ENCODE measurements at places on chromosomes 1 and 21.

GRCh38 chr1:19208710-19209438, 1.2 kb downstream of the UBR4 start:
- no peak for DNase-seq

- DNase-seq: peak; percentile 99
These were observed 245.3 kb upstream of the RUNX1 start for GRCh38 chr21:35294231-35294898.

GRCh38 chr21:20902511-20902910, 95.7 kb upstream of the NCAM2 start:
- no peak for DNase-seq

- peak; percentile 88 for DNase-seq
These were observed 1.7 kb upstream of the JUN start for GRCh38 chr1:58785442-58786058.

GRCh38 chr1:205840146-205840923, 9.6 kb downstream of the PM20D1 start:
- no peak for DNase-seq

GRCh38 chr1:150552911-150553289, 3.7 kb downstream of the ADAMTSL4 start:
- no peak for DNase-seq

GRCh38 chr21:21963911-21964310, 965.7 kb downstream of the NCAM2 start:
- DNase-seq: no peak

DNA sequence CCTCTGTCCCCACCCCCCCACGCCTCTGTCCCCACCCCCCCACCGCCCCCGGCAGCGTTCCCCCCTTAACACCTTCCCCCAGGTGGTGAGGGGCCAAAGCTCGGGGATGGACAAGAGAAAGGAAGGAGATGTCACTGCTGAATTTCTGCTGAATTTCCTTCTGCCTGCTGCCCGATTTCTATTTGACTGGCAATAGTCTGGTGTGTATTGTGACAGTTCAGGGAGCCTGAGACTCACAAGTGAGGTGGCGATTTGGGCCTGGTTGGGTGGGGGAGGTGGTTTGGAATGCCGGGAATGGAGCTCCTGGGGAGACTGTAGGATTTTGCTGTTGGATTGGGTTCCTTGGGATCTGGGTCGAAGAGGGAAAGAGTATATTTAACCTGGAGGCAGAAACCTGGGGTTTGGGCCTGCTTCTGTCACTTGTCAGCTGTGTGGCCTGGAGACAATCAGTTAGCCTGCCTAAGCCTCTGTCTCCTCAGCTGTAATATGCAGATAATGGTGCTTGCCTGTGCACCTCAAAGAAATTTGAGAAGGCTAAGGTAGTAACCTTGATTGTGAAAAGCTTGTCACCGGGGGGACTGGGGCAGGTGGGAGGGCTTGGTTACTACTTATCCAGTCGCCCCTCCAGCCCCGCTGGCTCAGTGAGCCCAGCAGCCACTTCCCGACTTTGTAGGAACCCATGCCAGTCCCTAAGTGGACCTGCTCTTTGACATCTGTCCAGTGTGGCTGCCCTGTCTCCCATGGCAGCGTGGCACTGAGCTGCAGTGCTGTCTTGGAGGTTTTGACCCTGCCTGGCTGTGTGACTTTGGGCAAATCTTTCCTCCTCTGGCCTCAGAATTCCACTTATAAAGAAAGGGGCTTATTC, 7.7 kb upstream of the LMNA start:
- no peak for DNase-seq

- no peak for DNase-seq
These were observed 9.9 kb upstream of the MIIP start for GRCh38 chr1:12009318-12009947.

- no peak for DNase-seq
These were observed 6.2 kb downstream of the KRTAP10-12 start for GRCh38 chr21:44702973-44703730.

DNA sequence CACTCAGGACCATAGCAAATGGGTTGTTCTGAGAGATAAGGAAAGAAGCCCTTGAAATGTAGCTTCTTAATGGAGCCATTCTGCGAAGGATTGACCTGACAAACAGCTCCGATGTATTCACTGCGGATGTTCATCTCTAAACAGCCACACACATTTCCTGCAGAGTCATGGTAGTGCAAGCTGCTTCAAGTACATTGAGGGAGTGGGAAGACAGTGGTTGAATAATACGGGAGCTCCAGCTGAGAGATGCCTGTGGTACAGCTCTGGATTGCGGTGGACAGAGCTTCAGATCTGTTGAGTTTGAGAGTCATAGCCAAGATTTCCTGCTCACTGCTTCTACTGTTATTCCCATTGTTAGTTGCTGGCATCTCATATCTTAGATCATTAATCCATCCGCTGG, 86.6 kb downstream of the ZBTB18 start:
- DNase-seq: no peak

GRCh38 chr1:7940034-7940433, 605 bp downstream of the TNFRSF9 start:
- no peak for DNase-seq

DNA sequence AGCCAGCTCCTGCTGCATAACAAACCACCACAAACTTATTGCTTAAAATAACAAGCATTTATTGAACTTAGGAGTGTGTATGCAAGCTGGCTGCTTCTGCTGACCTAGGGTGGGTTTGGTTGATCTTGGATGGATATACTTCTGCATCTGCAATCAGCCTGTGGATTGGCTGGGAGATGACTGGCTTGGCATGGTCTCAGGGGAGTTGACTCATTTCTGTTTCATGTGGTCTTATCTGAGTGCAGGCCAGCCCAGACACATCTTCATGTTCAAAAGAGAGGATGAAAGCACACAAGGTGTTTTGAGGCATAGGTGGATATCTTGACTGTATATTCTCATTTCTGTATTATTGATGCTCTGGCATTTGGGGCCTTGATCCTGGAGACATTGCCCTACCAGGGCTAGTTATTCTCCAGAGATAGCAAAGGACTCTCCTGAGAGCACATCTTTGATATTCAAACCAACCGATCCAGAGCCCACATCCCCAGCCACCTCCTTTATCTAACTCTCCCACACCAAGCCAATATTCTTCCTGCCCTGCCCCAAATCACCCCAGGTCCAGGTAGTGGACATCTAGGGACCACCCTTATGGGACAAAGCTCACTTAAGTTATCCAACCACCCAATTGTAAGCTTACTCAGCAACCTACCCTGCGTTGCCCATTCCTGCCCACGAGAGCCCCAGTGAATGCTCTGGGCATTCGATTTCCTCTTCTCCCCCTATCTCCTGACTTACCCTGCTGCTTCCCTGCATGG, 350.8 kb downstream of the PTPRU start:
- DNase-seq: no peak

DNA sequence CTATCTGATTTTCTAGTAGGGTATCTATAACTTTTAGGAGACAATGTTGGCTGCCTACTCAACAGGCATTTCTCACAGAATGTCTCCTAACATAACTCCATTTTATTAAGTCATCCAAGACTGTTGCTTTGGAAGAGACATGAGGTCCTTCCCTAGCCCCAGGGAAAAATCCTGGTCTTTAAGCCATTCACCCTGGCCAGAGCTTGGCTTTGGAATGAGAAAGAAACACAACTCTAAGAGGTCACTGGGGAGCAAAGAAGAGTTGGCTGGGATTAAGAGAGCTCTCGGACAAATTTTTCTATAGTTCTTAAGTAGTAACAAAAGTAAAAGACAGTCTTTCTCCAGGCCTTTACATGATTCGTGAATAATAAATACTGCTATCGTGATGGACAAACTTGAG, 57.9 kb downstream of the PCNX2 start:
- no peak for DNase-seq

GRCh38 chr21:35257413-35257812, 208.3 kb upstream of the RUNX1 start:
- DNase-seq: no peak

GRCh38 chr21:17671733-17672132, 59.0 kb upstream of the BTG3 start:
- DNase-seq: no peak

GRCh38 chr21:25334046-25334730, 273.1 kb downstream of the MRPL39 start:
- no peak for DNase-seq

- DNase-seq: no peak
These were observed 10.9 kb upstream of the VAMP3 start for GRCh38 chr1:7760245-7760644.

GRCh38 chr1:7489586-7489985, 281.5 kb upstream of the VAMP3 start:
- DNase-seq: no peak

- DNase-seq: no peak
These were observed 261.2 kb downstream of the PTPRU start for GRCh38 chr1:29497395-29498125.

GRCh38 chr1:82755191-82755590, 954.5 kb downstream of the ADGRL2 start:
- no peak for DNase-seq

GRCh38 chr1:103156966-103157365, 48.6 kb upstream of the COL11A1 start:
- no peak for DNase-seq

DNA sequence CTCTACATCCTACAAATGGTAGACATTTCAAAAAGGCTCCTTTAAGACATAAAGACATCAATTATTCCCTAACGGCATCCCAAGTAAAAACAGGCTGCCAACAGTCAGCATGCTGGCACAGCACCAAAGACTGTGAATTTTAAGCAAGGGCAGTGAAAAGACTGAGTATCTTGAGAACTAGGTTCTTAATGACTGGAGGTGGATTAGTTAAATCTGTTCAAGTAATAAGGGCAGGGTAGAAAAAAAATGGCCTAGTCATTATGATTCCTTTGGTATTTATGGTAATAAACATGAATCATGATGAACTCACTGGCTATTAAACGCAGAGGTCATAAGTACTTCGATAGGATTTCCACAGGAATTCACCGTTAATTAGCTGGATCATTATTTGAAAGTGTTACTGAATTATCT, 75.2 kb downstream of the KIFAP3 start:
- no peak for DNase-seq

- no peak for DNase-seq
These were observed 836 bp upstream of the FBLIM1 start for GRCh38 chr1:15757575-15758342.

- DNase-seq: no peak
These were observed 5.7 kb upstream of the ABCG1 start for GRCh38 chr21:42213082-42213774.

- no peak for DNase-seq
These were observed 37.8 kb downstream of the LPAR3 start for GRCh38 chr1:84855168-84855567.

Data from NCI-H1105 treated with DMSO at 0.1 percent for 48 hours (cell line).